Right hindlimb (tissue), 1 donor: ENCODE measurements at places on chromosomes 2 and 18.

DNA sequence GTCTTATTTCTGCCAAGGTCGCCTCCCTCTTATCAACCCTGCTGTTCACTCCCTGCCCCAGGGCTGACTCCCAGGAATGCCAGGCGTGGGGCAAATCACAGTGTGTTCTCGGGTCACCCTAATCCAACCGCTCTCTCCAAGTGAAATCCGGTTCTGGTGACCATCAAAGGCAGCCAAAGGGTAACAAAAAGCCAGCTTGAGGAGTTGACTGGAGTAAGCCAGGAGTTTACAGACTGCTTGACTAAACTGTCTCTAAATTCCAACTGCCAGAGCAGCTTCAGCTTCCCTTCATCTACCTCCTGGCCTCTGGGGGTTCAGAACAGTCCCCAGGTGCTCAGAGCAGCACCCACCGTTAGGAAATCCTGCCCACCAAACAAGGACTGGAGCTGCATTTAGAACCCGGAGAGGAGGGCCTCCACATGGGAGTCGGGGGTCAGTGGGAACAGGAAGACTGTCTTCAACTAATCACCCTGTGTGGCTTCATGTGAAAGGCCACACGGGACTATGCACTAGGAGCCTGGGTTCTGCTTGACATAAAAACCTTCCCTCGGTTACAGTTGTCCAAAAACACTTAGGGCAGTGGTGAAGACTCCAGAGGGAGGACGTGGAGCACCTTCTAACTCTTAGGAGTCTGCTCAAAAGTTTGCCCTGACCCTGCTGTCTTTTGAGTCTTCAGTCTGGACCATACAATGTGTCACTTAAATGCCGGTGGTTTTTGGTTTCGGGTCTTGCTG is 24.2 kb upstream of the MCFD2 start:
- no peak for DNase-seq

- no peak for DNase-seq
These were observed 54.8 kb downstream of the CDH20 start for GRCh38 chr18:61388010-61388409.

GRCh38 chr2:226515344-226516055 is 284.1 kb downstream of the IRS1 start:
- DNase-seq = no peak

- no peak for DNase-seq
These were observed 68.5 kb downstream of the EPB41L3 start for GRCh38 chr18:5475267-5475666.

- no peak for DNase-seq
These were observed 85.7 kb downstream of the ACTR2 start for GRCh38 chr2:65313126-65313953.

DNA sequence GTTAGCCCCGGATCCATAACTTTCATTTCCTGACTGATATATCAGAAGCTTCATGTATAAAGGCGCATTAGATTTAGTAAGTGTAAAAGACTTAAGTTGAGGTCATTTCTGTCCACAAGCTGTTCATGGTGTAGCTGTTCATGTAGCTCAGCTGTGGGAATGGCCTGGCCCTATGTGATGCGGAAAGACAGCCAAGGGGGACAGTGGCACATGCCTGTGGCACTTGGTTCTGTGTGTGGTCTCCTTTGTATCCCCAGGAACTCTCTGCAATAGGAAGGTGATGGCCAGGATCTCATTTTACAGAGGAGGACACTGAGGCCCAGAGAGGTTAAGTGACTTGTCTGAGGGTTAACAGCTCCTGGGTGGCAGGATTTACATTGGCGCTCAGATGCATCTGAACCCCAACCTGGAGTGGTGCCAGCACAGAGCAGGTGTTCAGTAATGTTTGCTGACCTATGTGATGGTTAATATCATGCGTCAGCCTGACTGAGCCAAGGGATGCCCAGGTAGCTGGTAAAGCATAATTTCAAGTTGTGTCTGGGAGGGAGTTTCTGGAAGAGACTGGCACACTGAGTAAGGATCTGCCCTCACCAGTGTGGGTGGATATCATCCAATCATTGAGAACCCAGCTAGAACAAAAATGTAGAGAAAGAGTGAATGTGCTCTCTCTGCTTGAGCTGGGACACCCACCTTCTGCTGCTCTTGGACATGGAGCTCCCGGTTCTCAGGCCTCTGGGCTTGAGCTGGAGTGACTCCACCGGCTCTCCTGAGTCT is 25.4 kb downstream of the HPCAL1 start:
- DNase-seq = no peak

GRCh38 chr18:70448588-70448987 is 159.7 kb downstream of the SOCS6 start:
- no peak for DNase-seq

DNA sequence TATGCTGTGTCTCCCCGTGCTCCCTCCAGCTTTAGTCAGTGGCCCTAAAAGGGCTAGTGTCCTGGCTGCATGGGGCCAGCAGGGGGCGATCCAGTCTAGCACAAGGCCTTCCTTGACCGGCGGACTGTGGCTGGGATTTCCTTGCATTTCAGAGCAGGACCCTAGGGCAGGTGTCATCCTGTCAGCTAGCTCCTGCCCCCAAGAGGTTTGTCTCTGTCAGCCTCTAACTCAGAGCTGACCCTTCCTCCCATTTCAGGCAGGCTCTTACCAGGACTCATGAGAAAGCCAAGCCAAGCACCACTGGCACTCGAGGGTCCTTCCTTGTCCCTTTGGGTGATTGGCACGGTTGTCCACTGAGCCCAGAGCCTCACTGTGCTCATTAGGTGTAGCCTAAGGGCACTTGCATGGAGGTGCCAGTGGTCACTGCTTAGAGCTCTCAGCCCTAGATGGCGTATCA is 140.3 kb downstream of the RPIA start:
- no peak for DNase-seq

GRCh38 chr2:190674966-190675650 is 26.2 kb downstream of the NAB1 start:
- no peak for DNase-seq

- DNase-seq = no peak
These were observed 171.2 kb downstream of the TCF4 start for GRCh38 chr18:55416791-55417190.

DNA sequence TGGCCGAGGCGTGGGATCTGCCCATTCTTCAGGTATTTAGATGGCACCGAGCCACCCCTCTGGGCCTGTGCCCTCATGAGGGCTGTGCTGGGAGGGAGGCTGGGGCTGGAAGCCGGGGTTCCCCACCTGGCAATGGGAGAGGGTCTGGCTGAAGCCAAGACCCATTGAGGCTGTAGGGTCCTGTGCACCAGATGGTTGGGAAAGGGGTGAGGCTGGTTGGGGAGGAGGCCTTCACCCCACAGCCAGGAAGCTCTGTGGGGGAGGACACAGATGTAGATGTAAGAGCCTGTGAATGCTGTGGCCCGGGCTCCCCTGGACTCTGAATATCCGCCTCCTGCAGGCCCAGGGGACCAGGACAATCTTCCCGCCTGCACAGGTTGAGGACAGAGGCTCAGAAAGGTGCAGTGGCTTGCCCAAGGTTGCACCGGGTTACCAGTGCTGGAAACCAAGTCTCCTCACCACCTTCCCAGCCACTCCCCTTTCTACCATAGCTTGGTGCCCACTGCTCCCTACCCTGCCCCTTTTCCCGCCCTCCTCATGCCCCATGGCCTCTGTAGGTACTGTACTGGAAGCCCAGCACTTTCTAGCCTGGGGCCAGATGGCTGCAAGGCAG is 49.7 kb downstream of the PDCL3 start:
- DNase-seq = no peak
